ENCODE measurements at places on chromosomes 13 and 19.

GRCh38 chr13:61695147-61695546 lies 279.5 kb upstream of the PCDH20 start:
- DNase-seq: no peak

DNA sequence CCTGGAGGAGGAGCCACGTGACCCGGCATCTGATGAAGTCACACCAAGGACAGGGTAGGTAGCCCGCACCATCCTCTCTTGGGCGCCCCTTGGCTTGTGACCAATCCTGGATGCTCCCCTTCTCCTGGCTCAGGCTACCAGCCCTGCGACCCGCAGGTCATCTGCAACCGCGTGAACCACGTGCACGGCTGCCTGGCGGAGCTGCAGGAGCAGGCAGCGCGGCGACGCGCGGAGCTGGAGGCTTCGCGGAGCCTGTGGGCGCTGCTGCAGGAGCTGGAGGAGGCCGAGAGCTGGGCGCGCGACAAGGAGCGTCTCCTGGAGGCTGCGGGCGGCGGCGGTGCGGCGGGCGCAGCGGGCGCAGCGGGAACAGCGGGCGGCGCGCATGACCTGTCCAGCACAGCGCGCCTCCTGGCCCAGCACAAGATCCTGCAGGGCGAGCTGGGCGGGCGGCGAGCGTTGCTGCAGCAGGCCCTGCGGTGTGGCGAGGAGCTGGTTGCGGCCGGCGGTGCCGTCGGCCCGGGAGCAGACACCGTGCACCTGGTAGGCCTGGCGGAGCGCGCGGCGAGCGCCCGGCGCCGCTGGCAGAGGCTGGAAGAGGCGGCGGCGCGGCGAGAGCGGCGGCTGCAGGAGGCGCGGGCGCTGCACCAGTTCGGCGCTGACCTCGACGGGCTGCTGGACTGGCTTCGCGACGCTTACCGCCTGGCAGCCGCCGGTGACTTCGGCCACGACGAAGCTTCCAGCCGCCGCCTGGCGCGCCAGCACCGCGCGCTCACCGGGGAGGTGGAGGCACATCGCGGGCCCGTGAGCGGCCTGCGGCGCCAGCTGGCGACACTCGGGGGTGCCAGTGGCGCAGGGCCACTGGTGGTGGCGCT lies 45.9 kb downstream of the SPTBN4 start:
- no peak for DNase-seq

GRCh38 chr19:34504809-34505291 lies 23.3 kb downstream of the WTIP start:
- DNase-seq: no peak

- no peak for DNase-seq
These were observed 19.9 kb upstream of the CYP4F8 start for GRCh38 chr19:15595069-15595468.

DNA sequence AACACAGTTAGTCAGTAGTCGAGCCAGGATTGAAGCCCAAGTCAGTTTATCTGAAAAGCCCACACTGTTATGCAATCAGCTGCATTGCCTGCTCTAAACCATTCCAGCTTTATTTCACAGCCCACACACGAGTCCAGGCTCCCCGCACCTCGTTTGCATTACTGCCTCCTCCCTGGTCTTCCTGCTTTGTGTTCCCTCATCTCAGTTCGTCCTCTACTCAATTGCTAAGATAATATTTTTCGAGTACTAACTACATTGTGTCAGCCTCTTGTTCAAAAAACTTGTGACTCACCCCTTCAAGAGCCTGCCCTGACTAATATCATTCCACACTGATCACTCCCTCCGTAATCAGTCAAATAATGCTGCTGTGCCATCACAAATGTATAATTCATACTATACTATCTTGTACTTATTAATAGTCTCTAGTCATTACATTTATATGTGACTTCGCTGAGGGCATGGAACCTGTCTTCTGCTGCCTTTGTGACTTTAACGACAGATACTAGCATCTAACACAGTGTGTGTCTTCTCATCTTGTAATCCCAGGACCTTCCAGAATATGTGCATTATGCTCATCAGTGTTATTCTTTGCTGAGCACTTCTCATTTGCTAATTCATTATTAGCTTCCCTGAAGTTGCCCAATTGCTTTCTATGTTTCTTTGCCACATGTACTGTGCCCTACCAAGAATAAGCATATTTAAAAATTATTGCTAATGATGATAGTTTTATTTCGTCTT lies 26.2 kb upstream of the WDFY2 start:
- DNase-seq: no peak

DNA sequence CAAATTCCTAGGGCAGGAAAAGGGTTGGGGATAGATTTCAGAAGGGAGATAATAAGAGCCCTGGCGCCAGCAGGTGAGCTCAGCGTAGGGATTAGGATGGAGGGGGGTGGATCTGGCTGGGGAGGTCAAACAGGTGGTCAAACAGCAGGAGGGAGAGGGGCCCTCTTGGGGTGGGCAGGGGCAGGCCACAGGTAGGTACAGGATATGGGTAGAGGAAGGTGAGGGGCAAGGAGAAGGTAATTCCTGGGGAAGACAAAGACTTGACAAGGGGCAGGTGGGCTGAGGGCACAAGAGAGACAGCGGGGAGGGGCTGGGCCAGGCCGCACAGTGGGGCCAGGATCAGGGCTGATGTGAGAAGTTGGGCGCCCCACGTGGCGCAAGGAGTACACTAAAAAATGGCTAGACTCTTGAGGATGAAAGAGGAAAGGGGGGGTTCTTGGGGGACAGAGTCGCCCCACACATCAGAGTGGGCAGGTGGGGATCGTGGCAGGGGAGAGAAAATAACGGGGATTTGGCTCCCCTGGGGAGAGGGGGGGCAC lies 713 bp downstream of the KRI1 start:
- DNase-seq: no peak

- DNase-seq: peak; percentile 24
These were observed 11.1 kb upstream of the SHISA2 start for GRCh38 chr13:26062853-26063444.

GRCh38 chr19:13241231-13242104 lies 91.3 kb downstream of the IER2 start:
- DNase-seq: no peak

- DNase-seq: no peak
These were observed 1.4 kb downstream of the SUGP2 start for GRCh38 chr19:19031891-19032290.

DNA sequence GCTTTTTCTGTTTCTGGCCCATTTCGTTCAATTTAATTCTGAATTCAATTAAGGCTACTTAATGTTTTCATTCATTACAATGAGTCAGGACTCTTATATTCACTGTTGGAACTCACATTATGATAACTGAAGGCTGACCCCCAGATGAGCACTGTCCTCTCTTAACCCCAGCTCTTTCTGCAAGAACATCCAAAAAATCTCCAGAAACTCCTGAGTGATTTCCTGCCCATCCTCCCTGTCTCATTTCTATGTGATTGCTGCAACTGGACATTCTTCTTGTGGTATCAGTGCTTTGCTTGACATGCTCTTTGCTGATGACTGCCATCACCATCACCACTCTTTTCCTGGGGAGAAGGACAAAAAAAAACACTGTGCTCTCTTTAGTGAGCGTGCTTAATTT lies 240.3 kb downstream of the SPRY2 start:
- no peak for DNase-seq

- peak; percentile 53 for DNase-seq
These were observed 2.1 kb upstream of the PNPLA6 start for GRCh38 chr19:7533281-7533885.

DNA sequence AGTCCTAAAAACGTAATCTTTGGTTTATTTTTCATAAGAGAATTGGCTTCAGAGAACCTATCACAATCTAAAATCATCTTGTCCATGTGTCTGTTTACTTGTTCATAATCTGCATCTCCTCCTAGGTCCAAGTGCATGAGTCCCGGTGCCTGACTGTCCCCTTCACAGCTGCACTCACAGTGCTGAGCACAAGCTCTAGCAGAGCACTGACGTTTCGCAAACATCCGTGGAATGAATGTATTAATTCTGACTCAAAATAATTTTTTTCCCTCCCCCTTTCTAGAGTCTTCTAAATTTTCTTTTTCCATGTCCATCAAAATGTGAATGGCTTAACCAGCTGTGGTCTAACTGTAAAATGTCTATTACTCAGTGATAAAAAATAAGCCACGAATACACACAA lies 245.5 kb upstream of the TSHZ3 start:
- DNase-seq: no peak

- DNase-seq: peak; percentile 18
These were observed 124.5 kb downstream of the KDM4B start for GRCh38 chr19:5093297-5093928.

- DNase-seq: no peak
These were observed 21.1 kb downstream of the CHERP start for GRCh38 chr19:16520986-16521624.

- no peak for DNase-seq
These were observed 45.2 kb downstream of the SOX21 start for GRCh38 chr13:94667190-94667589.

GRCh38 chr19:13929956-13930355 lies 8.3 kb downstream of the PODNL1 start:
- no peak for DNase-seq

DNA sequence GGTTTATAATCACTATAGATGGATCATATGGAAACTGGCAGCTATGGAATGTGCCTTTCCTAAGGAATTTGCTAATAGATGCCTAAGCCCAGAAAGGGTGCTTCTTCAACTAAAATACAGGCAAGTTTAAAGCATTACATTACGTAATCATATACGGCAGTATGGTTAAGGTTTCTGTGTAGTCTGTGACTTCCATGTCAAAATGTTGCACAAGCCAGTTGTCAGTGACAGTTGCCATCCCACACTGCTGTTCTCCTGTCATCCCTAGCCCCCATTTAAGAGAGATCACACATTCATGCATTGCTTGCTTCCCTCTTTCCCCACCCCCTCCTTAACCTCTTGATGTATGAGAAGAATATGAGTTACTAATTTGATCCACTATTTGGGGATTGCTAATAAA lies 47.3 kb downstream of the BRCA2 start:
- DNase-seq: no peak

DNA sequence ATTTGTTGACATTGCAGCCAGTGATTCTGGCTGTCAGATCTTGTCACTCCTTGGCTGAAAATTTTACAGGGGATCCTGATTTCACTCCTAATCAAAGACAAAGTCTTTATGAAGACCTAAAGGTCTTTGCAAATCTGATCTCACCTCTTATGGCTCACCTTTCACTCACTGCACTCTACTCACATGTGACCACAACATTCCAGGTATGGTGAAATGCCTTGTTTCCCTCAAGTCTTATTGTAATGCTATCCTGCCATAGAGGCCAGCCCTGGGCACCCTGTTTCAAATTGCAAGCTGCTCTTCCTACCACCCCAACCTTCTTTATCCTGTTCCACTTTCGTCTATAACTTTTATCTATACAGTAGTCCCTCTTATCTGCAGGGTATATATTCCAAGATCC lies 200.1 kb downstream of the NDFIP2 start:
- DNase-seq: no peak

- DNase-seq: no peak
These were observed 1.5 kb downstream of the FAM124A start for GRCh38 chr13:51223560-51224270.

DNA sequence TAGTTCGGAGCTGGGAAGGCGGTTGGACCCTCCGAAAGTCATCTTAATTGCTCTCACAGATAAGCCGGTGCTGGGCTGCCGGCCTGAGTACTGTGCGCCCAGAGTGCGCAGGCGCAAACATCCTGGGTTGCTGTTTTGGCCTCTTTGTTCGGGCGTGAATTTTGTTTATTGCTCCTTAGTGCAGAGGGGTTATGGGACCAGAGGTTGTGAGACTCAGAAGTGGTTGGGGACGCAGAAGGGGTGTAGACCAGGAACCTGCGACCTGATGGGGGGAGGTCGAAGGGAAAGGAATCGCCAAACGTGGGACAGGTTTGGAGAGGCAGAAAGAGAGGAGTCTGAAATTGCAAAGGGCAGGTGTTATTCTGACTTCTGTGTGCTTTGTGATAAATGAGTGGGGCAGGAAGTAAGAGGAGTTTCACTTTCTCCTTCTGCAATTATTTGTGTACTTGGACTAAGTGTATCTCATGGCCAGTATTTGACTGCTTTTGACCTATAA lies 607 bp upstream of the ZNF566 start:
- no peak for DNase-seq

DNA sequence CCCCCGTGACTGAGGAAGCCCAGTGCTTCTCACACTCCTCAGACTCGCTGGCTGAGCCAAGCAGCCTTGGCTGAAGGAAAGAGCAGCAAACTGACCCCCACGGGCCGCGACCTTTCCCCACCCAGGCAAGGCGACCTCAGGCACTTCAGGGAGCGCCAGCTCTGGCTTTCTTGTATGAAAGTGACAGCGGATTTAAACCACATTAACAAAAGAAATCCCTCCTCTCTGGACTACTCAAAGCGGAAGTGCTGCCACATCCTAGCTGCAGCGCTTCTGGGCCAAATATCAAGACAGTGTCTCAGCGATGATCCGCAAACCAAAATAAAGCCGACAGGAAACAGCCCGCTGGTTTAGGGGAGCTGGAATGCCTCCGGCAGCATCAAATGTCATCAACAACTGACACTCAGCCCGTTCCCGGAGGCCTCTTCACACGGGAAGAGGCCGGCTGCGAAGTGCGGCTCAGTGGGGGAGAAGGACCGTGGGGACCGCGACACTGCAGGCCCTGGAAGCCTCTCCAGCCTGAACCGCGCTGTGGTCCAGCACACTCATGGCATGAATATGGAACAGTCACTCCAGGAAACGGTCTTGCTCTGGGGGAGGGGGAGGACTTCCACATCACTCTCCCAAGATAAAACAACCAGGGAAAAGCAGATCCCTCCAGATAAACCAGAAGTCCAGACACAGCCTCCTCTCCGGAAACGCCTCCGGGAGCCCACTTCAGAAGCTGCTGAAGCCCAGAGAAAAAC lies 1.4 kb downstream of the RASA3 start:
- no peak for DNase-seq

DNA sequence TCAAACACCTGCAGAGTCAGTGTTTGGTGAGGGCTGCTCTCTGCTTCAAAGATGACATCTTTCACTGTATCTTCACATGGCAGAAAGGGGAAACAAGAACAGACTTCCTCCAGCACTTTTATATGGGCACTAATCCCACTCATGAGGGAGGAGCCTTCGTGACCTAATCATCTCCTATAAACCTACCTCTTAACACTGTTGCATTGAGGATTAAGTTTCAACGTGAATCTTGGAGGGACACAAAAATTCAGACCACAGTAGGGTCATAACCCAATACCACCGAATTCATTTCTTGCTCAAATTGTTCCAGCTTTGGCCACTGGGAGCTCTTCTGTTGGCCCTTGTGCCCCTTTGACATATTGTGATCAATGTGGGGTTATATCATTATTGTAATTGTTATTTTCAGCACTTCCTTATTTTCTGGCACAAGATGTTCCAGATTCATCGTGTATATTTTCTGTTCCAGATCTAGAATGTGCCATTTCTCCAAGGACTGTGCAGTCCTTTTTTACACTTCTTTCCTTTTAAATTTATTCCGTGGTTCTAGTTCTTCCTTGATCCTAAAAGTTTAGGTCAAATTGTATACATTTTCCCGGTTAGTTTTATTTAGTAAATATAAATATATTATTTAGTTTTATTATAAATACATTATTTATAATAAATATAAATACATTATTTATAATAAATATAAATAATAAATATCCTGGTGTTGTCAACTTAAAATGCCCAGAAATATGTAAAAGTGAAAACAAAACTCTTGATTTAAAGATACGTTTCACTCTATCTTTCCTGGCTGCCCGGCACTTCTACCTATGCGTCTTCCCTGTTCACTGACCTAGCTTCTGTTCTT lies 35.5 kb upstream of the IGFL4 start:
- no peak for DNase-seq

GRCh38 chr13:70579941-70580340 lies 471.7 kb upstream of the KLHL1 start:
- no peak for DNase-seq

- DNase-seq: no peak
These were observed 6.0 kb downstream of the C13orf46 start for GRCh38 chr13:113967729-113968462.

- no peak for DNase-seq
These were observed 50.7 kb downstream of the KLF2 start for GRCh38 chr19:16375157-16375935.
